ENCODE measurements at places on chromosomes 5 and 9. TPM values are rescaled to one million over a fixed set of nuclear protein-coding genes. Genes with fewer than 3 reads are reported as not detected.

The FCHSD1 gene
- polyA plus RNA-seq = 7.6 TPM

DNA sequence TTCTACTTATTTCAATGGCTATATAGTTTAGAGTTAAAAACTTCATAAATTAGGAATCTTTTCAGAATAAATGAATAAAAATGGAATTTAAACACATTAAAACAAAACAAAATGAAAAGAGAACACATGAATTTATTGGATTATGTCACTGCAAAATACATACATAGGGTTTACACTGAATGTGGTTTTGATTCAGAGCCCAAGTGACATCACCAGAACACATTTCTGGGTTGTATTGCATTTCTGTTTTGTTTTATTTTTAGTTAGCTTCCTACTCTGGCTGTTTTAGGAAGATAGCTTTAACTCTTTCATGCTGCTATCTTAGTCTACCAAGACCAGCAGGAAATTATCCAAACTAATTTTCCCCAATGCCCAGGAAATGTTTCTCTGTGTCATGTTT, 1935.0 kb downstream of the EFNA5 start:
- peak; percentile 12 for DNase-seq

- no peak for DNase-seq
Observed at GRCh38 chr9:109186857-109187520, 19.9 kb upstream of the FRRS1L start.

The PCDHB12 gene
- polyA plus RNA-seq = 4.7 TPM

The CTXN3 gene
- polyA plus RNA-seq = 1.2 TPM

GRCh38 chr5:66958201-66958979, 238.2 kb downstream of the CD180 start:
- DNase-seq = peak; percentile 80

The GABRA6 gene
- polyA plus RNA-seq = not detected
